ENCODE measurements at places on chromosomes 5 and 9. TPM values are rescaled to one million over a fixed set of nuclear protein-coding genes. Genes with fewer than 3 reads are reported as not detected.

Gene PCDHGB4
- 0.34 TPM for total RNA-seq

Gene PTGES
- 0.39 TPM for total RNA-seq

Gene SLCO6A1
- not detected for total RNA-seq

Gene OSMR
- 0.07 TPM for total RNA-seq

Gene BARX1
- 0.52 TPM for total RNA-seq

Gene CBY3
- 0.51 TPM for total RNA-seq

Gene ANP32B
- total RNA-seq: 323 TPM

Gene INSL4
- not detected for total RNA-seq

Gene PCDHGA10
- total RNA-seq: 0.34 TPM

Gene PALM2AKAP2
- 0.57 TPM for total RNA-seq

Gene CRHBP
- not detected for total RNA-seq

Gene SLC36A2
- total RNA-seq: not detected

Gene GPR151
- total RNA-seq: not detected

Gene SNCB
- total RNA-seq: not detected

Gene IER5L
- total RNA-seq: 9.3 TPM

Gene IL13
- 830 TPM for total RNA-seq

Gene AOPEP
- total RNA-seq: 24.6 TPM

Gene ADAMTSL2
- total RNA-seq: not detected

Gene CCIN
- total RNA-seq: not detected

Gene POLR3G
- 18.6 TPM for total RNA-seq

Gene SLC34A1
- not detected for total RNA-seq

Gene C6
- not detected for total RNA-seq
